Erythroblast (primary cell): ENCODE measurements at places on chromosomes 6 and 20.

DNA sequence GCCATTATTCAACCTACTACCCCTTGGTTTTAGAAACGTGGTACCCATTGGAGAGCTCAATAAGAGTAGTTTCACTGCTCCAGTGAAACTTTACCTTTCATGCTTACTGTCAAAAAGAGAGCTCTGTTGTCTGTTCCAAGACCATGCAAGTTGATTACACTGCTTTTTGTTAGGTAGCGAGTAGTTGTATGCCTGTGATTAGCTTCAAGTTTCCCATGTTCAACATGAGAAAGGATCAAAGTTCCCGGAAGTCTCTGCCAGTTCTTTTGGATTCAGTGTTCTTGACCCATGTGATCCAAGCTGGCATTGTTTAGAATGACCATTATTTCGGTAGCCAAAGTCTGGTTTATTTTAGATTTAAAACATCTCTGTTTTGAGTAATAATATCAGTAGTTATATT lies 107.1 kb downstream of the ZFAND3 start:
- DNase-seq: no peak

GRCh38 chr6:11868392-11868791 lies 89.8 kb upstream of the ADTRP start:
- DNase-seq: no peak

DNA sequence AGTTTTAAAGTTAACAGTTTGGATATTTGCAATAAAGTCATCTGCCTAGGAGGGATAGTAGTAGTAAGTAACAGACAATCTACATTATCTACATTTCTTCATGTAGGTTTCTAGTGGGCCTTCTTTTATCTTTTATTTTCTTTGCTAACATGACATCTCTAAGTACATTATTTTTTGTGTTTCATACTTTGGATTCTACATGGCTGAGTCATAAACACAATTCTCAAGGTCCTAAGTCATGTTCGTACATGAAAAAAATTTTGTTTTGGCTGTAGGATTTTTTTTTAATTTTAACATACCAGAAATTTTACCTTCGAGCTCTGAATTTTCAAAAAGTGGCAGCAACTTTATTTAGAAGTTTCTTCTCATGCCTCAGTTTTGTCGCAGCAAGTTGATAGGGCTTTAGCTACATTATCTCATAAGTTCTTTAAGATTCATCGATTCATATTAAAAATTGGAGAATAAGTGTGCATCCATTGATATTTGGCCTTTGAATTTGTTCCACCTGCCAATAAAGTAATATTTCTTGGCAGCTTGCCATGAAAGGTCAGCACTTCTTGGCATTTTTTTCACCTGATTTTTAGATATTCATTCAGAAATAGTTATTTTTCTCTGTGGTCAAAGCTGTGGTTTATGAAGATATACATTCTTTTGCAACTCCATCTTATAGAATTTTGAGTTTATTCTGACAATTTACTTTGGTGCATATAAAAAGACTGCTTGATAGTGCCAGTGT lies 146.2 kb downstream of the GRIK2 start:
- DNase-seq: no peak

DNA sequence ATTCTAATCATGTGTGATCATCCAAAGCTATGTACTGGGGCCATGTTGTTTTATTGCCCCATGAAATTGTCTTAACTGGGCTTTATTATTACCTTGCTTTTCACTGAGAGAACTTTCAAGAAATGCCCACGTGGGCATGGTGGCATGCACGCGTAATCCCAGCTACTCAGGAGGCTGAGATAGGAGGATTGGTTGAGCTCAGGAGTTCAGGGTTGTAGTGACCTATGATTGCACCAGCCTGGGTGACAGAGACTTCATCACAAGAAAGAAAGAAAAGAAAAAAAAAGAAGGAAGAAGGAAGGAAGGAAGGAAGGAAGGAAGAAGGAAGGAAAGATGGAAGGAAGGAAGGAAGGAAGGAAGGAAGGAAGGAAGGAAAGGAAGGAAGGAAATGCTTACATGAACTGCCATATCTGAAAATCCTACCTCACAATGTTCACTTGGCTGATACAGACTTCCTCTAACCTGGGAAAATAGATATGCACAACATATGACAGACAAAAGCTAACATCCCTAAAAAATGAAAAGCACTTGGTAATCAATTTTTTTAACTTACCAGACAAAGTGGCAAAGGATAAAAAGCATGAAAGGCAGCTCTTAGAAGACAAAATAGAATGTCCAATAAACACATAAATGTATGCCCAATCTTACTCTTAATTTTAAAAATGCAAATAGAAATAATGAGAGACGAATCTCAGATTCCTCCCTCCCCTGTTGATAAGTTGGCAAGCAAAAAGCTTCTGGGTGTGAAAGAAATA lies 25.5 kb upstream of the TMEM244 start:
- DNase-seq: no peak
